ENCODE measurements at places on chromosomes 2 and 18.

DNA sequence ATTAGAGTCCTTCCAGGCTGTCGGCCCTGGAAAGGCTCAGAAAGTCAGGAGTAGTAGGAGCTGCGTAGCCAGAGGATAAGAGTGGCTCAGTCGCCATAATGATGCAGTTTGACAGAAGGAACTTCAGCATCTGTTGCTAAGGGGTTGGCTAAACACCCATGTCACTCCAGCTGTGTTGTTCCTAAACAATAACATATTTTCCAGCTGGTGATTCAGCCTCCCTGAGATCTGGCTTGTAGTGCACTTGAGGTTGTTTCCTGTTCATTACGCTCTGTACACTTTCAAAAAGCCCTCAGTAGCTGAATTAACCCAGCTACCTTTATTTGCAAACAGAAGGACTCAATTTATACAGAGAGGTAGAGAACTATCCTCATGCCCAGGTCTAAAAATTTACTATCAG is 39.7 kb upstream of the EPAS1 start:
- peak; percentile 25 for DNase-seq

GRCh38 chr2:186427970-186428369 is 58.1 kb upstream of the ZC3H15 start:
- DNase-seq: no peak

DNA sequence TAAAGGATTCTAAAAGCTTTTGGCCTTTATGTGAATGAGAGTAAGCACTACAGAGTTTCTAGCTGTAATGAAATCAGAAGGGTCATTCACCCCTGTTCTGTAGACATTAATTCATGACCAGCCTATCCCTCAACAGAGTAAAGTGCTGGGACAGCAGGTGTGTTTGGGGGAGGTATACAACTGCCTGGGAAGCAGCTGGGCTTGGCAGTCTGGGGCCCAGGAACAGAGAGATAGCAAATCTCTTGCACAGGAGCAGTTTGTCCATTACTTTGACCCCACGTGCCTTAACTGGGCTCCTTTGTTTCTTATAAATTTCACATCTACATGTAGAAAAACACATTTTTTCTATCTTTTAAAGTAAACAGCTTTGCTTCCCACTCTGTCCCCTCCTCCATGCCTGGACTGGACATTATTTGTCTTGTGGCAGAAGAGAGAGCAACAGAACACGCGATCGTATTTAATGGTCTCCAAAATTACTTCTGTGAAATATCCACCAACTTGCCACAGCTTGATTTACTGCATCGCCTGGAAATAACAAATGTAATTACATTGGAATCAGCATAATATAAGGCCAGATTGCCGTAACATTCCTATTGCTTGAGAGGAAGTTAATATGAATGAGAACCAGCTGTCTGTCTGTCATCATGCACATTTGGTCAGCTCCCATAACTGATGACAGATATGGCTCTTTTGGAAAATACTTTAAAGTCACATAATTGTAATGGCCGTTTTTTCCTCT is 263.8 kb downstream of the RBM43 start:
- DNase-seq: peak; percentile 96

DNA sequence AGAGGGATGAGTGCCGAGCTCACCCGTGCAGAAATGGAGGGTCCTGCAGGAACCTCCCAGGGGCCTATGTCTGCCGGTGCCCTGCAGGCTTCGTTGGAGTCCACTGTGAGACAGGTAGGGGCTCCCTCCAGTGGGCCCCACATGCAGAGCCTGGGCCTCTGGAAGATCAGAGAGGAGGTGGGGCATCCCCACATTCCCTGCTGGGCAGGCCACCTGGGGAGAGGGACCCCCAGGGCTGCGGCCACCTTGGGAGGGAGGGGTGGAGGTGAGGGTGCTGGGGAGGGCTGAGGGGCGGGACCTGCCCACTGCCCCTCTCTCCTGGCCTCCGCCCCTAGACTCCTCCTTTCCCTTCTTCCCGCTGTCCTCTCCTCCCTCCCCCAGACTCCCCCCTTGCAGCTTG is 38.5 kb downstream of the MTERF4 start:
- no peak for DNase-seq

All from fibroblast of skin of abdomen (primary cell).